ENCODE measurements at places on chromosomes 3 and 15.

DNA sequence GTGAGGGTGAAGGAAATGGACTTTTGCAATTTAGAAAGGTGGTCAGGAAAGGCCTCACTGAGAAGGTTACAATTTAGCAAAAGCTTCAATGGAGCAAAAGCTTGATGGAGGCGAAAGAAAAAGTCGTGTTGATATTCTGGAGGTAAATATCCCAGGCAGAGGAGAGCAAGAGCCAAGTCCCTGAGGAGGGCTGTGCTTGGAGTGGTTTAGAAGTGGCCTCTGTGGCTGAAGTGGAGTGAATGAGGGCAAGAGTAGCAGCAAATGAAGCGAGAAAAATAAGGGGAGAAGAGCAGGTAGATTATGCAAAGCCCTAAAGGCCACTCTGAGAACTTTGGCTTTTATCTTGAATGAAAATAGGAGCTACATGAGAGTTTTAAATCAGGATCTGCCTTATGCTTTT is 54.1 kb downstream of the GUCA1C start:
- no peak for DNase-seq

GRCh38 chr15:96767703-96768434 is 437.4 kb downstream of the NR2F2 start:
- no peak for DNase-seq

DNA sequence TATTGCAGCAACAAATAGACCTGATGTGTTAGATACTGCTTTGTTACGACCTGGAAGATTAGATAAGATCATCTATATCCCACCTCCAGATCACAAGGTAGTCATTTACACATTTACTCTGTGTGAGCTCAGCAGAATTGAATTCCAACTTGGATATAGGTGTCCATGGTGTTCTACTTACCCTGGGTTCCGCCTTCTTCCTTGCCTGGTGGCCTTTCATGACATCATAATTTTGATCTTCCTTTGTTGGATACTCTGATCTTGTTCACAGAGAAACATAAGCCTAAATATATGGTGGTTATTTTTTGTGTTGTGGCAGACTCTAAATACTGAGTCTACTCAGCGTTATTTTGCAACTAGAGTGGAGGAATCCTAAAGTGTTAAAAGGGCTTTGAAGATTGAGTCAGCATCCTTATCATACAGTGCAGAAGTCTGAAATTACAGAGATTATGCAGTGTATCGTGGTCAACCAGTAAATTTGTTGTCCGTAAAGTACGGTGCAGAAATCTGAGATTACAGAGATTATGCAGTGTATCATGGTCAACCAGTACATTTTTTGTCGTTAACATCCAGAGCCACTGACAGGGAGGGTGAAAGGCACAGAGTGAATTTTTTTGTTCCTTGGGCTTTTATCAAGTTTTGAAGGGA is 39.1 kb upstream of the GATM start:
- no peak for DNase-seq

DNA sequence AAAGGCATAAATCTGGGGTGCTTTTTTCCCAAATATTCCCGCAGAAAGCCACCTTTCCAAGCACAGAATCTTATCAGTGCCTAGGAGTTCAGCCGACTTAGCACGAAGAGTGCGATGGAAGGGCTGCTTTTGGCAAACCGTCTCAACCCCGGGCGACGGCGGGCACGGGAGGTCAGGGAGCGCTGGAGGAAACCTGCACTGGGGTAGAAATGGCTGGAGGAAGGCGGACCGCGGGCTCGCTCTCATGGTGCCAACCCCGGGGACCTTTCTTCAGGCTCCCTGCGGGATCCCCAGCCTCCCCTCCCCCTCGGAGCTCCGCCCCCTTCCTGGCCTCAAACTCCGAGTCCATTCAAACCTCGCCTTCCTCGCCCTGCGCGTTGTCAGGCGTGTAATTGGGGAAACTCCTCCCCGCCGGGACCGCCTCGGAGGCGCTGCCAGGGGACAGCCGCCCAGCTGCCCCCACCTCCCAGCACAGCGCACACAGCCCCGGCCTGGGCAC is at the start of gene GABRG3:
Gene GABRG3 (plus strand): TSS at position 470 of the 499 bp plus-strand sequence.
- DNase-seq, result no peak

DNA sequence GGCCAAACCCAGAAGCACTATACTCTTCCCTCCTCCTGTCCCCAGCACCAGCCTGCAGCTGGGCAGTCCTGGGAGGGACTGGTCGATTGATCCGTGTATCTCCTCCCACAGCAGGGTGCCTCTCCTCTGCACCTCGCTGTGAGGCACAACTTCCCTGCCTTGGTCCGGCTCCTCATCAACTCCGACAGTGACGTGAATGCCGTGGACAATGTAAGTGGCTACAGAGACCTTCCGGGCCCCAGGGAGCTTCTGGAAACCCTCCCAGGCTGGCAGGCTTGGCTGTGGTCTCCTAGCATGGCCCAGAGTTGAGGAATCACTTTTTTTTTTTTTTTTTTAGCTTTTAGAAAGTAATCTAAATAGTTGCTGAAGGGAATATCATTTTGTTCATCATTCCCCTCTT is 30.7 kb downstream of the ANKDD1A start:
- no peak for DNase-seq

DNA sequence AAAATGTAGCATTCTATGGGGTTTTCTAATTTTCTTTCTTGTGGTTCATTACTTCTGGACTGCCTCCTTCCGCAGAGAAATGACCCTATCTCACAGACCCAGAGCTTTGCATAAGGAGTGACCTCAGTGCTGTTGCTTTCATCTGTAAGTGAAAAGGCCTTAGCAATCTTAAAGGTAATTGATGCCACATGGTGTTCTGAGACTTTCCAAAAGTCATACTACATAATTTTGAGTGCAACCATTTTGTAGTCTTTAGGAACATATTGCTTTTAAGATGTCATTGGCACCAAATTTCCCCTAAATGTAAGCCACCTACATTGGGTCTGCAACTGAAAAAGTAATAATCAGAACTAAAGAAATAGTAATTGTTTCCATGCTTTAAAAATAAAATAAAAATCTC is 9.2 kb upstream of the HHLA2 start:
- no peak for DNase-seq

DNA sequence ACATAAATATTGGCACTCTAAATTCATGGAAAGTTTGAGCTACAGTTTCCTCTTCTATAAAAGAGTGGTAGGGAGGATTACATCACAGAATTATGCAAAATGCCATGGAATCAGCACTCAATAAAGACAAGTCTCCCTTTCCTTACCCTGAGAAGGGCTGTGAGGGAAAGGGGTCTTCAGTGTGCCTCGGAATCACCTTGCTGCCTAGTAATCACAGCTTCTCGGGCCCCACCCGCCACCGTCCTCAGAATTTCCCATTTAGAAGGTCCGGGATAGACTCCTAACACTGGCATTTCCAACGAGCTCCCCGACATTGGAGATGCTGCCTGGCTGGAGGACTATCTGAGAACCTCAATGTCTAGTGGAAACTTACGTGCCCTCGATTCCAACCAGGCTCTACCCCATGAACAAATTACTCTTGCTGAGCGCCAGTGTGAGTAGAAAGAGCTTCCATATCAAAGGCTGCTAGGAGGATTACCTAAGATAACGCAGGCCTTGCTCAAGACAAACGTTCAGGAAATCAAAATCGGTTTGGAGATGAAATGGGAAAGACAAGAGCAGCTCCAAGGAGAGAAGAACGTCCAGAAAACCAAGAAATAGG is 92.1 kb upstream of the CHD2 start:
- no peak for DNase-seq

Measured in NCI-H460 (cell line).